ENCODE measurements at places on chromosomes 11 and 22.

DNA sequence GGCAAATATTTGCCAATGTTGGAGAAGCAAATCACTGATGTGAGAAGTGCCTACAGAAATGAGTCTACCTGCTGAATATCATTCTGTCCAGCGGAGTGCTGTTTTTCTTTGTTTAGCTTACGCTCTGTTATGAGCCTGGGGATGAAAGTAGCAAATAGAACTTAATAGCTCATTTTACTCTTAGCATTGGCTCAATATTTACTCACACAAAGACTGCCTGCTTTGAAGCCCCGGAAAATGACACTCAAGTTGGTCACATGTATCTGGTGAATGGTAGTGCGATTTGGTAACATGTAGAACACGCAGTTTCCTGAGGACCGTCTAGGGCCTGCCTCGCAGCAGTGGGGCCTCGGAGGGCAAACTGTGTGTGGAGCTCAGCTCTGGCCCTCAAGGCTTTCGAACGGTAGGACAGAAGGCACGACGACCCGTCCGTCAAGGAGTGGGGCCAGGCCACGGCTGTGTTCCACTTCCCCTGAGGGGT, 38.9 kb downstream of the TBC1D22A start:
- DNase-seq: no peak

DNA sequence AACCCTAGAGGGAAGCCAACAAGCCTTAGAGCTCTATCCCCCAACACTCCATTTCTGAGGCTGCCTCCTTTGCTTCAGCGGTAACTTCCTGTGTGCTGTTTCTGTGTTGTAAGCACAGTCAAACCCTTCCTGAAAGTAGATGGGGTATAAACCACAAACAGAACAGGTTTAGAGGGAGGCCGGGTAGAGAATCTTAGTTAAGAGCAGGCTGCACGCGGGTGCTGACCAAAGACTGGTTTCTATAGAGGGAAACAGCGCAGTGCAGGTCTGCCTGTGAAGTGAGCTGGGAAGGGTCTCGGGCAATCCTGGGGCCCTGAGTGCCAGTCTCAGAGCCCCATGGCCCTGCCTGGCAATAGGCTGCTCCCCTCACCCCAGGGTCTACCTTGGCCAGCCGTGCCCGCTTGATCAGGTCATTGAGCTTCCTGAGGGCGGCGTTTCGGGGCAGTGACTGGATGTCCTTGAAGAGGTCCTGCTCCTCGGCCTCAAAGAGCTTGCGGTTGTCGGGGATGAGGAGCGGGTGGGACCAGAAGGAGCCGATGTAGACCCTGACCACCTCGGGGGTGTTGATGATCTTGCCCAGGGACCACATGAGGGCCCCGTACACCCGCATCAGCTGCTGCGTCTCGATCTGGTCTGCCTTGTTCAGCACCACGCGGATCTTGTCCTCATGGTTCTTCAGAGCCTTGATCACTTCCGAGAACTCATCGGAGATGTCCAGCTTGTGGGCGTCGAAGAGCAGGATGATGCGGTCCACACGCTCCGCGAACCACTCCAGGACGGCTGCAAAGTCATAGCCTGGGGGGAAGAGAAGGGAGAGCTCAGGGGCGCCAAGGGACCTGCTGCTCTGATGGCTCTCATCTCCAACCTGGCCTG, 15.3 kb upstream of the CDC42BPG start:
- DNase-seq: no peak

- DNase-seq: no peak
Measured at GRCh38 chr22:17035246-17035645, 27.2 kb upstream of the GAB4 start.

DNA sequence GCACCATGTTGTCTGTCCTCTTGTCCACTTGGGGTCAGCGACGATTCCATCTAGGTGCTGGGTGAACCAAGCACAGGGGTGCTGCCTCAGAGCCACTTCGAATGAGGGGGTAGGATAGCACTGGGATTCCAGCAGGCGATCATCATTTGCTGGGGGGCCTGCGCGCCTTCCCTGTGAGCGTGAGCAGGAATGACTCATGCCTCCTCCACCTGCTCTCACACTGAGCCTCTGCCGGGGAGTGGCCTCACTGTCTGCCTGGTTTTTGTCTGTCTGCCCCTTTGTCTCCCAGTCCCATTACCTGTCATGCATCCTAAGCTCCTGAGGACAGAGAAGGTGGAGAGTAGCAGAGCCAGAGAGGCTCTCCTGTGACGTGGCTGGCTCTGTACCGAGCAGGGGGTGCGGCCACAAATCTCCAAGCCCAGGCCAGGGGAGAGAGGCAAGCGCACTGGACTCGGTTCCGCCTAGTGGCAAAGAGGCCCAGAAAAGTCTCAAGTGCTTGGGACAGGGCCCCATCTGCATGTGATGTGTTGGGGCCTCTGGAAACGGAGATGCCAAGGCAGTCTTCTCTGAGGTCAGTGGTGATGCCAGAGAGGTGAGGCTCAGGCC, 30.8 kb downstream of the RSPH14 start:
- DNase-seq: no peak

DNA sequence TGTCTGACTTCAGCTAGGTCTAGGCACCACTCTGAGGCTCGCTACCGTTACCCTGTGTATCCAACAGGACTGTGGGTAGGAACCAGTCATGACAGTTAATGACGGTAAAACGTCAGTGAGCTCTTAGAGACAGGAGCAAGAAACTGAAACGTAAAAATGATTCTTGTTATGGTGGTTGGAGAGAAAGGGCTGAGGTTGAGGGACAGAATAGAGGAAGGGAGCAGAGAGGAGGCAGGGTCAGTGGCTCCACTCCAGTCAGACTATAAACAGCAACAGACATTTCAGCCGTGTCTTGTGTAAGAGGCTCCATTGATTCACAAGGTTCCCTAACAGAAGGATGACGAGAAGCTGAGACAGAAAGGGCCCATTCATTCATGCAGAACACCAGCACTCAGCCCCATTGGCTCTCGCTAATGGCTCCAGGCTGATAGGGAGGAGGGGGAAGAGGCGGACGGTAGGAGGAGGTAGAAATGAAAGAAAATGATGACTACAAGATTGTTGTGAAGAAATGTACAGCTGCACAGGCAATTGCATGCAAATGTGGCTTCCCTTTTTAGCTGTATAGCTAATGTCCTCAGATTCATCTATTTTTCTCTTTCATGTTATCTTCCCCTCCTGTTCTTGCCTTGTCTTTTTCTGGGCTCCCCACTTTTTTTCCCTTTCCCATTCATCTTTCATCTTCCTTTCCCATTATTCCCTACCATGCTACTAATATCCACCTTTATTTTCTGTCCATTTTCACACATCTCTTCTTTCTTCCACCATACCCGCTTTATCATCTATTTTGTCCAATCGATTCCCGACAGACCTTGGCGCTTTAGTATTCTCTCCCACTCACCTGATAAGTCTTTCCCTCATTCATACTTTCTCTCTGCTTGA, 34.3 kb downstream of the ETS1 start:
- no peak for DNase-seq

GRCh38 chr22:35154937-35155387, 89.0 kb downstream of the ISX start:
- DNase-seq: no peak

- no peak for DNase-seq
Measured at GRCh38 chr11:119750056-119750455, 21.1 kb upstream of the NECTIN1 start.

GRCh38 chr11:36453678-36454077, 56.4 kb downstream of the TRAF6 start:
- DNase-seq: no peak

DNA sequence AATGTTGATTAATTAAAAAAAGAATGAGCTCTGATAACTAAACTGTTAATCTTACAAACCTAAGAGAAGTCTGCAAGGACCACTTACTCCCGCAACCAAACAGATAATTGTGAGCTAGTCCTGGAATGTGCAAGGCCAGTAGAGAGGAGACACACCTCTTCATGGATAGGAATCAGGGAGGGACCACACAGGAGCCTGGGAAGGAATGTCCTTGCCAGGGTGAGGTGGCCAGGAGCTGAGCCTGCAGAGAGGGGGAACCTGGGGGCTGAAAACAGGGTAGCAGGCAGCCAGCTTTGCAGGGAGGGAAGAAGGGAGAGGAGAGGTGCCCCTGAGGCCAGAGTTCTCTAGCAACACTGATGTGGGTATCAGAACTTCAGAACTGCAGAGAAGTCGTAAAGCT, 9.4 kb upstream of the NLRP10 start:
- no peak for DNase-seq

- no peak for DNase-seq
Measured at GRCh38 chr22:44491269-44492035, 6.6 kb downstream of the RTL6 start.

DNA sequence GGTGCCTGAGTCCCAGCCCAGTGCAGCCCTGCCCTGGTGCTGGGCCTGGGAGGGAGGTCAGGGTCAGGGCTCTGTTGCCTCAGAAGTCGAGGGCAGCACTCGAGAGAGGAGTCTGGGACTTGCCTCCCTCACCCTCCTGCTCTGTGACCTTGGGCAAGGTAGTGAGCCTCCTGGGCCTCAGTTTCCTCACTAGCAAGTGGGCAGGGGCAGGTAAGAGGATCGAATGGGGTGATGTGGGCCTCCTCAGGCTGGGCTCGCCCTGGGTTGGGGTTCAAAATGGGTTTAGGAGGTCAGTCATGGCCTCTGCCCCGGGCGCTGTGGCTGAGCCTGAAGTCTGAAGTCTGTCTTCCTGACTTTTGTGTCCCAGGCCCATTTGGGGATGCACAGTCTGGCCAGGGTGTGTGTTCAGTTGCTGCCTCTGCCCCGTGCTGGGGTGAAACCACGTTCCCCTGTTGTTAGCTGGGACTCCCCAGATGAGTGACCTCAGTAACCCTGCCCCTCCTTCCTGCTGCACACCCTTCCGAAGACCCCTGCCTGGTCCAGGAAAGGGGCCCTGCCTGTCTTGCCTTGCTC, 40.9 kb upstream of the CELSR1 start:
- DNase-seq: no peak

DNA sequence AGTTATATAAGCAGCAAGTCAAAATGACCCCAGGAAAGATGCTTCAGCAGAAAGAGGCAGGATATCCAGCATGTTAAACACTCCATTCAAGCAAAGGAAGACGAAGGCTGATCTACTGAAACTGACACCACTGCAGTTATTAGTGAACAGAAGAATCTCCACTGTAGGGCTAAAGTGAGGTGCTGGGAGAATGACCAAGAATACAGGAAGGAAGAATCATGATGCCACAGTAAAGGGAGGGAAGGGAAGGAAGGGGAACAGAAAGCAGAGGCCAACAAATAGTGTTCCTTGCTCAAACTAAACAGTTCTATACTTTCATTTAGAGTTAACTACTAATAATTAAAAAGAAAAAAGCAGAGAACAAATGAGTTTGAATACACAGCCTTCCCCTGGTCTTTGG, 92.5 kb downstream of the SIK3 start:
- DNase-seq: no peak

GRCh38 chr11:12001186-12001585, 7.2 kb downstream of the DKK3 start:
- DNase-seq: no peak

- no peak for DNase-seq
Measured at GRCh38 chr11:81477277-81477676, 1256.4 kb downstream of the FAM181B start.

- DNase-seq: no peak
Measured at GRCh38 chr11:93719310-93719709, 22.0 kb downstream of the TAF1D start.

- DNase-seq: no peak
Measured at GRCh38 chr11:115083144-115083806, 404.9 kb downstream of the NXPE2 start.

- no peak for DNase-seq
Measured at GRCh38 chr22:21791635-21792625, 56.3 kb upstream of the YPEL1 start.

DNA sequence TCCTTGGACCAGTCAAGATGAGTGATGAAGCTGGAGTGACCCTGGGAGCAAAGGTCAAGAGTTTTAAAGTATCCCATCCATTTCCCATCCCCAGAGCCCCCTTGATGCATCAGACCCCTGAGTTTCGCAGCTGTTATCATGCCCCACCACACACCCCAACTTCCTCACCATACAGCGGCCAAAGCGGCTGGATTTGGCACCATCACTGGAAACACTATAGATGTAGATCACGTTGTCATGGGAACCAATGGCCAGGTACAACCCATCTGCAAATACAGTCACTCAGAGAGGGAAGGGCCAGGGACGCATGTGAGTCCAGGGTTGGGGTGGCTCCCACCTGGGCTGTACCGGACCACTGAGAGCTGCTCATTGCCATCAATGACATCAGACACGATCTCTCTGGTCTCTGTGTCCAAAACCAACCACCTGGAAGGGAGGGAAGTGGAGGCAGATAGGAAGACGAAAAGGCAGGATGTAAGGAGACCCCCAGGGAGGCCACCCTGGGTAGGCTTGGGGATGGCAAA, 2.2 kb upstream of the MTA2 start:
- no peak for DNase-seq

GRCh38 chr11:34585304-34585734, 35.6 kb upstream of the EHF start:
- no peak for DNase-seq

DNA sequence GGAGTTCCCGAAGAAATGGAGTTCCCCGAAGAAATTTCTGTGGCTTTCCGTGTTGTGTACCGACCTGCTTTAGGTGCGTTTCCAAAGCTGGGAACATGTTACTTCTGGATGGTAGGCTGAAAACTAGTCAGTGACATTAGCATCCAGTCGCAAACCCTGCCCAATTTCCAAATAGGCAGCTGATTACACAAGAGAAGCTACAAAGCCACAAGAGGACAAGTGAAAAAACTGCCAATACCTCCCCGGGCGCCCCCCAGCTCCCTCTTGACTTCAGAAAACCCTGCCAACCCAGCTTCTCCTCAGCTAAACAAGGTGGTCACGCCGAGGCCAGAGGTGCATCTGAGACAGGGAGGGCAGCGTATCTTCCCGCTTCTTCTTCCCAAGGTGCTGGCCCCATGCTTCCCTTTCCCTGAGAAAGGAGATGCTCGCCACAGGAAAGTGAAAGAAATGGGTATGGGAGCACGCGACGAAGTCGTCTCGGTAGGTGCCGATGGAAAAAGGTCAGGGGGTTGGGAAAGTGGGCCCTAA, 551 bp downstream of the AGBL2 start:
- DNase-seq: no peak

- no peak for DNase-seq
Measured at GRCh38 chr22:32985899-32986765, 72.0 kb downstream of the SYN3 start.

GRCh38 chr11:123180574-123180973, 14.5 kb downstream of the CLMP start:
- no peak for DNase-seq

All from effector CD8-positive, alpha-beta T cell (primary cell).